H1 (cell line): ENCODE measurements at places on chromosomes 2 and 18. TPM values are rescaled to one million over a fixed set of nuclear protein-coding genes. Genes with fewer than 3 reads are reported as not detected.
A peak's percentile ranks its signal among the peaks of the same experiment; 100 is the strongest.

DNA sequence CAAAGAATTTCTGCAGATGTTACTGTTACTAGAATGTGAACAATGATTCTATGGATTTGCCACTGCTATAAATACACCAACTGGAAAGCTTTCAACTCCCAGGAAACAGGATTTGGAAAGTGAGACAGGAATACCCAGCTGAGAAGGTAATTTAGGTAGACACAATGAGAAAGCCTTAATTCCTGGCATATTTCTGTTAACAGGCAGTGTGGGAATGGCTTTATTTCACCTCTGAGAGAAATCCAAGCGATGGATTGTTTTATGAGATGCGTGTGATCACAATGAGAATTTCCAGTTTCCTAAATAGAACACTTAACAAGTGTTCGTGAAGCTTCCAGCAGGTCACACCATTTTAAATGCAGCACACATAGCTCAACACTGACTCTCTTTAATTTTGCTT is 133.0 kb downstream of the SLC8A1 start:
- no peak overlapping the region for H3K27ac ChIP-seq
- no peaks in the 10 kb centered on the region for H3K27me3 ChIP-seq
- no peaks in the 10 kb centered on the region for H3K36me3 ChIP-seq
- no peaks in the 10 kb centered on the region for H3K4me1 ChIP-seq
- no peak overlapping the region for H3K4me3 ChIP-seq
- no peak for DNase-seq

DNA sequence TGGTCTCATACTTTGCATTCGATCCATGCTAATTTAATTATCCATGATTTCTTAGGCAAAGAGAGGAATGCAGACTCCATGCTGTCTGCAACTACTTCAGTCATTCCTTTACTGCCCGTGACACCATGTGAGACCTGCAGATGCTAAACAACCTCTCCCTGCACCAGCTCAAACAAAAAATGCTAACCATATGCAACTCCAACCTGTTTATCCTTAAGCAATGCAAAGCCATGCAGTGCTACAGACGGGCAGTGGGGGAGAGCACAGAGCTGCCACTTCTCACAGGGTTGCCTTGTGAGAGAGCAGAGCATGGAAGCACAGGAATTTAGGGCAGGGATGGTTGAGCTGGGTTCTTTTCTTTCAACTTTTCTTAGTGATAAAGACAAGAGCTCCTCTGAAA is 74.9 kb upstream of the KLHL14 start:
- H3K36me3 ChIP-seq, result no peaks in the 10 kb centered on the region
- H3K27ac ChIP-seq, result no peak overlapping the region
- no peaks in the 10 kb centered on the region for H3K27me3 ChIP-seq
- peaks cover 2% of the 10 kb centered on the region; the same call in 1 of the 2 replicates for H3K4me1 ChIP-seq
- DNase-seq, result no peak

Gene TRABD2A
- 18.6 and 19.7 TPM in 2 replicates for total RNA-seq

- H3K27me3 ChIP-seq, result no peaks in the 10 kb centered on the region
- no peak overlapping the region for H3K27ac ChIP-seq
- no peak overlapping the region for H3K4me3 ChIP-seq
- no peaks in the 10 kb centered on the region for H3K36me3 ChIP-seq
- no peaks in the 10 kb centered on the region for H3K4me1 ChIP-seq
- no peak for DNase-seq
These were observed 112.8 kb downstream of the FHOD3 start for GRCh38 chr18:36410346-36410745.

GRCh38 chr2:201520201-201520600 is 68.7 kb downstream of the STRADB start:
- H3K4me3 ChIP-seq, result no peak overlapping the region
- H3K27ac ChIP-seq, result no peak overlapping the region
- no peaks in the 10 kb centered on the region for H3K4me1 ChIP-seq
- H3K36me3 ChIP-seq, result no peaks in the 10 kb centered on the region

Gene UGT1A8
- total RNA-seq, result not detected in 2 replicates

Gene CSRNP3
- total RNA-seq, result 6.5 and 6.7 TPM in 2 replicates

Gene TMEM17
- 0.69 and 0.99 TPM in 2 replicates for total RNA-seq

Gene OBSL1
- 127 and 135 TPM in 2 replicates for total RNA-seq

GRCh38 chr2:190860985-190861680 is 19.5 kb upstream of the GLS start:
- no peaks in the 10 kb centered on the region for H3K36me3 ChIP-seq
- no peaks in the 10 kb centered on the region for H3K27me3 ChIP-seq
- H3K4me1 ChIP-seq, result peaks cover 4% of the 10 kb centered on the region; the same call in 1 of the 2 replicates

DNA sequence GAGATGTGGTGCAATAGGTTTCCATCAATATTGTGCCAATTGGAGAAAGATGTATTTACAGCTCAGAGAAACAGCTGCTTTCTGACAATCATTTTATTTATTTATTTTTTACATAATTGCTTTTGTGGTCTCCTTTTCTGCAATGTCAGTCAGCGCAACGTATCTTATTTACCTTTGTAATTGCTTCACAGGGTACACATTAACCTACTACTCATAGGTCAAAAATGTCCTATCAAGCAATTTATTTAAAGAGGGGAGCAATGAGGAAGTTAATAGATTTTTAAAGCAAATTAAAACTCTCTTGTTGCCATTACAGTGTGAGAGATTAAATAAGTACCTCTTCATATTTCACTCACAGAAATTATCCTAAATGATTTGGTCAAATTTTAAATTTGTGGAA is 291.0 kb downstream of the CALCRL start:
- H3K4me3 ChIP-seq, result no peak overlapping the region
- H3K27ac ChIP-seq, result no peak overlapping the region
- no peak for DNase-seq
- H3K4me1 ChIP-seq, result no peaks in the 10 kb centered on the region

- peaks cover 2% of the 10 kb centered on the region; the same call in 1 of the 2 replicates for H3K4me1 ChIP-seq
- H3K27ac ChIP-seq, result no peak overlapping the region
- H3K4me3 ChIP-seq, result no peak overlapping the region
- no peaks in the 10 kb centered on the region for H3K27me3 ChIP-seq
These were observed 37.1 kb downstream of the EVA1A start for GRCh38 chr2:75523313-75524275.

- no peaks in the 10 kb centered on the region for H3K36me3 ChIP-seq
- peaks cover 11% of the 10 kb centered on the region for H3K4me1 ChIP-seq
- H3K4me3 ChIP-seq, result peak overlapping the region; percentile 12; the same call in 1 of the 2 replicates
- no peak overlapping the region for H3K27ac ChIP-seq
- H3K27me3 ChIP-seq, result no peaks in the 10 kb centered on the region
These were observed 27.9 kb upstream of the FHL2 start for GRCh38 chr2:105426626-105427292.

DNA sequence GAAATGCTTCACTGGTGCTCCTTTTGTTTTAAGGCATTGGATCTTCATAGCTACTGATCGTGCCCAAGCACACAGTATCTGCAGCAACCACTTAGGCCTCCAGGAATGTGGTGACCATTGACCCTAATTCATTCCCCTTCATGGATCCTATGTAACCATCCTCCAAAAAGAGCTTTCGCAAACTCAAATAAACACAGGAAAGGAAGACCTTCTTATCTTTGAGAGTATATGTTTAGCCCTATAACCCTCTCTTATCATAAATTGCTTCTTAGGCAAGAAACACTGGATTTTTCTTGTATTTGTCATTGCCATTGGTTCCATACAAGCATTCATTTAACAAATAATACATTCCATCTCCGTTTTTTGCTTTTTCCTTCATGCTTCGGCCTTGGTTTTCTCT is 4.1 kb upstream of the TTR start:
- H3K27ac ChIP-seq, result no peak overlapping the region
- H3K4me3 ChIP-seq, result no peak overlapping the region
- DNase-seq, result no peak
- H3K27me3 ChIP-seq, result no peaks in the 10 kb centered on the region
- no peaks in the 10 kb centered on the region for H3K36me3 ChIP-seq

GRCh38 chr2:120293096-120294007 is 40.7 kb downstream of the RALB start:
- H3K27me3 ChIP-seq, result no peaks in the 10 kb centered on the region
- DNase-seq, result no peak
- H3K4me3 ChIP-seq, result no peak overlapping the region
- no peak overlapping the region for H3K27ac ChIP-seq
- no peaks in the 10 kb centered on the region for H3K36me3 ChIP-seq
- peaks cover 15% of the 10 kb centered on the region for H3K4me1 ChIP-seq

DNA sequence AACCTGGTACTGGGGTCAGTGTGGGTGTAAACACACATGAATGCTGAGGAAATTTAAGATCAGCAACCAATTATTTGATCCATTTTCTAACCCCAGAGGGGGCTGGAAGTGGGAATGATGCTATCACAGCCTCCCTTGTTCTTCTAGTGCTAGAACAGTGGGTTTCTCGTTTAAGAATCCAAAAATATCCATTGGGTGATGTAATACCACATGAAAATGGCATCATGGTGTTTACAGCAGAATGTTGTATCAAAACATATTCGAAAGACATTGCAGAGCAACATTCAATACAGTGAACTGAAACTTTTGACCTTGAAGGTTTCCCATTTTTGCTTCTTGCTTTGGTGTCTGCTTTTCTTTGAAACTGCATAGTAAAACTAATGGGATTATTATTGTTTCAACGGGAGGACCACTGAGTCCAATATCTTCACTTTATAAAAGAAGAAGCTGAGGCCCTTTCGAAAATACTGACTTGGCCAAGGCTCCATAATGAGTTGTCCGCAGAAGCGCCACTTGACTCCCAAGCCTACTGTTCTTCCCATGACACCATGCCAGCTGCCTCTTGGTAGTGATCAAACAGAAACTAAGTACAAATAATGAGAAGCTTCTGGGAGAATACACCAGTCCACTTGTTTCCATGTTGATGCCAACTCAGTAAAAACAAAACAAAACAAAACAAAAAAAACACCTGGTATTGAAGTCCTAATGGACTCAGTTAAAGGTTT is 106.1 kb downstream of the COLEC12 start:
- no peaks in the 10 kb centered on the region for H3K36me3 ChIP-seq
- H3K27me3 ChIP-seq, result no peaks in the 10 kb centered on the region
- H3K4me1 ChIP-seq, result no peaks in the 10 kb centered on the region
- H3K4me3 ChIP-seq, result no peak overlapping the region

Gene IL36G
- not detected in 2 replicates for total RNA-seq

DNA sequence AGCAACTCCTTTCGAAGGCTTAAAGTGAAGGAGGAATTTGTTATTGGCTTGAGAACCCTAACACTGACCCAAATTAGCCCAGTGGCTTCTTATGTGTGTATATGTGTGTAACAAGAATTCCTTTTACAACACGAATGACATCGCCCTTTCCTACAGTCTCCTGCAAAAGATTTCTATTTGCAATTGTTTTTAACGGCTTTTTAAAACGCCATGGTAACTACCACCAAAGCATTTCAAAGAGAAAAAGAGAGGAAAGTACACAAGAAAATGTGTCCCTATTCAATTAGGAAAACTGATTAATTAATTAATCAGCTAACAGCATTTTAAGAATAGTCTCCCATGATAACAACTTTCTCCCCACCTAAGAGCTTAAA is 58.1 kb downstream of the PAX3 start:
- H3K27me3 ChIP-seq, result peaks cover 5% of the 10 kb centered on the region; the same call in 1 of the 2 replicates
- H3K4me1 ChIP-seq, result peaks cover 12% of the 10 kb centered on the region
- H3K36me3 ChIP-seq, result no peaks in the 10 kb centered on the region
- no peak overlapping the region for H3K27ac ChIP-seq
- H3K4me3 ChIP-seq, result peak overlapping the region; percentile 53; the same call in 1 of the 2 replicates
- no peak for DNase-seq

DNA sequence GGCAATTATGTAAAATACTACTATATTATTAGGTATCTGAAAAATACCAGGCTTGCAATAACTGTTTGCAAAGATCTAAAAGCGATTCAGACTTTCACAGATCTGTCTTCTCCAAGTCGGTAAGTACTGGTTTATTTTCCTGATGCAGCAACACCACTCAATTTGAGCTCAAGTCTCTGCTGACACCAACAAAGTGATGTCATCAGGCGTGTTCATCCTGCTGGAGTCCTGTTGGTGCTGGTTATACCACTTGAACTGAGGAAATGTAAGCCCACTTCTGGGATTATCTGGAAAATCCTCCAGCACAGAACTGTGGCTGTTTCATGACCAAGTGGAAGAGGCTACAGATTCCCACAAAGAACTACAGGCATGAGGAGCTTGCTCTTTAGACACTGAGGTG is 267.6 kb downstream of the BCL2 start:
- no peak overlapping the region for H3K4me3 ChIP-seq
- no peaks in the 10 kb centered on the region for H3K36me3 ChIP-seq
- H3K4me1 ChIP-seq, result no peaks in the 10 kb centered on the region; the same call in 1 of the 2 replicates

Gene RTP5
- not detected in 2 replicates for total RNA-seq
